Stimulated activated CD4-positive, alpha-beta T cell treated with anti-CD3 and anti-CD28 coated beads, Interleukin-1b, Interleukin-23, amount 100 ng/mL, for 1 hour (primary cell): ENCODE measurements at places on chromosomes 6 and 20.

DNA sequence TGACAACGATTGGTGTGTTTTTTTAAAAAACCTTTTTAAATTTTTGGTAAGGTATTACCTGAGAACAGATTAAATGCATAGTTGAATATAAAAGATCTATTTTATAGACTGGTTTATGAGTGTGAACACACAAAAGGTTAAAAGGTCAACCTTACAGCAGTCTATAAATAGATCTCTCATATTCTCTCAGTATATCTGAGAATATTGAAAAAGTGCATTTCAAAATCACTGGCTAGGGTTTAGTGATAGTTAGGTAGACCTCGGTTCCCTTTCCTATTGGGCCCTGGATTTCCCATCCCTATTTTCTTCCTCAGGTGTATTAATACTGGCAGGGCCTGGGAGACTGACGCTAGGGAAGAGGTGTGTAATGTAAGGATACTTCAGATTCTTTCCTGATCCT is 723 bp upstream of the ZNF451 start:
- no peak for DNase-seq

DNA sequence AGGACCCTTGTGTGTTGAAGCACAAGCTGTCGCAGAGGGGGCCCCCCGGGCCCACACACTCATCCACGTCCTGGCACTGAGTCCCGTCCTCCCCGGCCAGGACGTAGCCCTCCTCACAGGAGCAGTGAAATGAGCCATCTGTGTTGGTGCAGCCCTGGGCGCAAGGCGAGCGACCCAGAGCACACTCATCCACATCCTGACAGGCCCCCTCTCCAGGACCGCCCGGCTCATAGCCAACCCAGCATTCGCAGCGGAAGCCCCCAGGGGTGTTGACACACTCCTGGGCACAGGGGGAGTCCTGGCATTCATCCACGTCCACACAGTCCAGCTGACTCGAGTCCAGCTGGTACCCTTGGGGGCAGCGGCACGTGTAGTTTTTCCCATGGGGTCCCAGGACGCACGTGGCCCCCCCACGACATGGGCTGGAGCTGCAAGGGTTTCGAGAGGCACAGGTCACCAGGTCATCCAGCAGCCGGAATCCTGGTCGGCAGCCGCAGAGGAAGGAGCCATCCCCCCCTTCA is 1.2 kb downstream of the CD93 start:
- DNase-seq = no peak

- DNase-seq = no peak
These were observed 41.2 kb downstream of the BCAS1 start for GRCh38 chr20:54029176-54029575.

GRCh38 chr20:11791835-11792567 is 125.7 kb upstream of the BTBD3 start:
- no peak for DNase-seq

DNA sequence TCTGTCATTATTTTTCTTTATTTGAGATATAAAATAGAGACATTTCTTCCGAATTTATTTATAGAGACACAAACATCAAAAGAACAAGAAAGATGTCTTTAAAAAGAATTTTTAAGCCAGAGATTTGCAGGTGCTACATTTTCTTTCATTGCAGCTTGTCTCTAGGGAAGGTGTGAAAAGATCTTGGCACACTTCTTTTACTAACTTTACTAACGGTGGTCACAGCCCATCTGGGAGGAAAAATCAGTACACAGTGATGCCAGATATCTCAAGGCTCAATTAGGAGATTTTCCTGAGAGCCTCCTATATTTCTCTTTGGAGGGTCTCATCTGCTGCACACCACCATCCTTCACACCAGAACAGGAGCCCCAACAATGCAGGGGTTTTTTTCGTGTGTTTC is 29.5 kb downstream of the ABRACL start:
- no peak for DNase-seq

- DNase-seq = peak; percentile 8
These were observed 9.3 kb upstream of the ATG5 start for GRCh38 chr6:106334646-106335448.

GRCh38 chr6:41894366-41895299 is 542 bp downstream of the USP49 start:
- DNase-seq = no peak

DNA sequence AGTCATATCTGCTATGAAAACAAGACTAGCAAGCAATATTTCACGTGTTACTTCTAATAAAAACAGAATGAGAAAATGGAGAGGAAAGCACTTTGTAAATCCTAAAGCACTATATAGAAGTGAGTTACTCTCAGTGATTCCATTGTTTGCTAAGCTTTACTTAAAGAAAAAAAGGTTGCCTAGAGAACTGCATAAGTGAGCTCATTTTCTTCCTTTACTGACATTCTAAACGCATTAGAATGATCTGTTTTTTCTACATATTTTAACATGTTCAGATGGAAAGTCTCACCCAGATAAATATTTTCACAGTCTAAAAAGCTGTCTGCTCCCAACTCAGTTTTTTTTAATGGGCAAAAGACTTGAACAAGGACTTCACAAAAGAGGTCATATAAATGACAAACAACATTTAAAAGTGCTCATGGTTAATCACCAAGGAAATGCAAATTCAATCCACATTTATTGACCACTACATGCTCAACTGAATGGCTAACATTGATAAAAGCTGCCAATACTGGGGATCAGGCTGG is 52.9 kb upstream of the AKAP12 start:
- DNase-seq = no peak

- DNase-seq = no peak
These were observed 63.4 kb downstream of the TXNDC5 start for GRCh38 chr6:7846966-7847818.

- DNase-seq = no peak
These were observed 54.8 kb downstream of the DACT2 start for GRCh38 chr6:168264593-168265335.

- no peak for DNase-seq
These were observed 129.0 kb downstream of the EDN3 start for GRCh38 chr20:59429396-59429795.
